Spleen (tissue), 13 donors: ENCODE measurements at places on chromosomes 13 and 19. TPM values are rescaled to one million over a fixed set of nuclear protein-coding genes. Genes with fewer than 3 reads are reported as not detected.

DNA sequence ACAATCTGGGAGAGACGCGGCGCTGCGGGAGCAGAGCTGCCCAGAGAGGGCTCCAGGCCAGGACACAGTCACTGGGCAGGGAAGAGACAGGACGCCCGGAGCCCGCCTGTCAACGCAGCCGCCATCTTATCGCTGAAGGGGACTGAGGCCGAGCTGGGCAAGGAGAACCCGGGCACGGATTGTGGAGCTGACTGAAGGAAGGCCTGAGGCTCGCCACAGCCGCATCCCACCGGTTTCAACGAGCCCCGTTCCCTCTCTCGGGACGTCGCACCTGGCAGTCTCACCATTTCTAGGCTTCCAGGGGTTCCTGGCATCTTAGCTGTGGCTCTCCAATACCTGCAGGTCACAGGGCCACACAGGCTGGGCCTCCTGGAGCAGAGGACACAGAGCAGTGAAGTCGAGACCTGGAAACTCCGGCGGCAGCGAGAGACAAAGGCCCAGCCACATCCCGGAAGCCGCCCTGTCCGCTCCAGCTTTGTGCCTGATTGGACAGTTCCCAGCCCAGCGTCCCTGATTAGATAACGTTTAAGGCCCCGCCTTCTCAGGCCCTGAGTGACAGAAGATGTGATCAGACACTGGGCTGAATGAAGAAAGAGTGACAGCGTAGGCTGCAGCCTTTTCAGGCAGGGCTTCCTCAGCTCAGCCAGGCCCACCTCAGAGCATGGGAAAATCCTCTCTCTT lies at the start of gene ZNF91:
ZNF91 (minus strand) TSS at position 431 of the 681 bp plus-strand sequence; CDS start at position 314, 117 bp downstream.
- DNase-seq = peak; percentile 97
- H3K4me1 ChIP-seq = peaks cover 45% of the 10 kb centered on the region
- no peaks in the 10 kb centered on the region for H3K27me3 ChIP-seq
- peak within 1 kb of the TSS; percentile 81 for H3K27ac ChIP-seq
- H3K4me3 ChIP-seq = peak within 1 kb of the TSS; percentile 82
- H3K36me3 ChIP-seq = no peaks in the 10 kb centered on the region

DNA sequence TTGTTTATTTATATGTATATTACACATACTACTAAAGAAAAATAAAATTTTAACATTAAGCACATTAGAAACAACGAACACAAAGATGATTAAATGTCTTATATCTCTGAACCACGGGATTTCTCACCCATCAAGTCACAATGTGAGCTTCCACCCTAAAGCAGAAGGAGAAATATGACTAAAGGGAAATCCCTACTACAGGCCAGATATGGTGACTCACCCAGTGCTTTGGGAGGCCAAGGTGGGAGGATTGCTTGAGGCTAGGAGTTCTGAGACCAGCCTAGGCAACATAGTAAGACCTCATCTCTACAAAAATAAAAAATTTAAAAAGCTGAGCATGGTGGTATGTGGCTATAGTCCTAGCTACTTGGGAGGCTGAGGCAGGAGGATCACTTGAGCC lies 24.6 kb downstream of the DCT start:
- DNase-seq = no peak
- H3K4me3 ChIP-seq = no peak overlapping the region
- H3K36me3 ChIP-seq = no peaks in the 10 kb centered on the region
- H3K27ac ChIP-seq = no peak overlapping the region

DNA sequence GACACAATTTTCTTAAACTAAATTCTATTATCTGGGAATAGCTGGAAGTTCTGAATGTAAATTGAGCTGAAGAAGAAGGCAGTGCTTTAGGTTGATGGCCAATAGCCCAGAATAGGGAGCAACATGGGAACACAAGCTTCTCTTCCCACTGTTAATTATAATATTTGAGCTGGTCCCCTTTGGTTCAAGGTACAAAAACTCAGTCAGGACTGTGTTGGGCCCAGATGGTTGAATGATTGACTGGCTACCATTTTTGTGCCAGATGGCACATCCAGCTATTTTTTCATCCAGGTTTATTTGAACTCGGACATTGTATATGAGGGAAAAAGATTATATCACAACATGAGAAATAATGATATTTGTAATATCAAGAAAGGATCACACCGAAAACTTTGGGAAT lies 458.9 kb downstream of the SLITRK1 start:
- no peak overlapping the region for H3K4me3 ChIP-seq
- no peaks in the 10 kb centered on the region for H3K4me1 ChIP-seq
- H3K27ac ChIP-seq = no peak overlapping the region
- no peak for DNase-seq
- no peaks in the 10 kb centered on the region for H3K36me3 ChIP-seq

GRCh38 chr19:8352134-8352827 lies 9.2 kb upstream of the KANK3 start:
- no peaks in the 10 kb centered on the region for H3K27me3 ChIP-seq
- H3K27ac ChIP-seq = peak overlapping the region; percentile 44
- H3K4me3 ChIP-seq = no peak overlapping the region
- peaks cover 55% of the 10 kb centered on the region for H3K4me1 ChIP-seq
- H3K36me3 ChIP-seq = no peaks in the 10 kb centered on the region

DNA sequence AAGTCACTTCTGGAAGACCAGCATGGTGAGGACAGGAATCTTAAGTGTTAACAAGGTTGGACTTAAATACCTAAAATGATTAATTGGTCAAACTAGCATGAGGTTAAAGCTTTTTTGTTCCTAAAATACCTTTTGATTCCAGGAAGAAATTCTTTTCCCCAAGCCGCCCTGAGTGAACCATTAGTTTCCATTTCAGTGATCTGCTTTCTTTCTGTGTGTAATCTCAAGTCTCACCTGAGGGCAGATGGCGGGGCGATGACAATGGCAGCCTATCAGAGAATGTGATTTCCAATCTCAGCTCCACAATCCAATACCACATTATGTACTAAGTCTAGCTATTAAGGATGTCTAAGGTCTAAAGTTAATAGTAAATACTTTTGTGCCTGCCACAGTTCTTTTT lies 390.9 kb upstream of the SGCG start:
- H3K27ac ChIP-seq = no peak overlapping the region
- no peaks in the 10 kb centered on the region for H3K27me3 ChIP-seq
- H3K36me3 ChIP-seq = no peaks in the 10 kb centered on the region
- no peaks in the 10 kb centered on the region for H3K4me1 ChIP-seq

The DKKL1 gene
- 0.57 TPM for polyA plus RNA-seq

- DNase-seq = no peak
- H3K36me3 ChIP-seq = no peaks in the 10 kb centered on the region
- H3K27me3 ChIP-seq = no peaks in the 10 kb centered on the region
- H3K4me3 ChIP-seq = no peak overlapping the region
- H3K4me1 ChIP-seq = no peaks in the 10 kb centered on the region
Measured at GRCh38 chr13:108361769-108362168, 92.3 kb downstream of the TNFSF13B start.

The OR7C1 gene
- not detected for polyA plus RNA-seq

The ZNF675 gene
- polyA plus RNA-seq = 8.1 TPM

DNA sequence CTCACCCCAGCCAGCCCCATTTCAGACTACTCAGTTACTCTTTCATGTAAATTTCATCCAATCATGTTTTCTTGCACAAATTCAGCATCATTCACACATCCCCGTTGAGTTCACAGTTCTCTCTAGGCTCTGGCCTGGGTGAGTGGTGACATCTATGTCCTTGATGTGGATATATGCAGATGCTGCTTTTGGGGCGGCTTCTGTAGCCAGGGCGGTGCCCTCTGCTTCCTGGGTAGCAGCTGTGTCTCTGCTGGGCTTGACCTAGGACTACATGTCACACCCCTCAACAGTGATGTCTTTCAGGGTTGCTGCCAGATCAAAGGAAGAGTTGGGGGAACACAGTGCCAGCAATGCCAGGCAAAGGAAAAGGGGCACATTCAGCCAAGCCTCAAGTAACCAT lies 68.5 kb upstream of the KCTD15 start:
- DNase-seq = no peak
- no peak overlapping the region for H3K27ac ChIP-seq
- no peak overlapping the region for H3K4me3 ChIP-seq
- no peaks in the 10 kb centered on the region for H3K27me3 ChIP-seq
